ENCODE measurements at places on chromosomes 2 and 18.
A peak's percentile ranks its signal among the peaks of the same experiment; 100 is the strongest.

GRCh38 chr18:52657043-52657805, 317.2 kb downstream of the DCC start:
- no peak for DNase-seq

- no peak for DNase-seq
These were observed 91.9 kb downstream of the PPP1R1C start for GRCh38 chr2:182077448-182078142.

- DNase-seq = no peak
These were observed 104.6 kb downstream of the TPGS2 start for GRCh38 chr18:36724169-36724568.

DNA sequence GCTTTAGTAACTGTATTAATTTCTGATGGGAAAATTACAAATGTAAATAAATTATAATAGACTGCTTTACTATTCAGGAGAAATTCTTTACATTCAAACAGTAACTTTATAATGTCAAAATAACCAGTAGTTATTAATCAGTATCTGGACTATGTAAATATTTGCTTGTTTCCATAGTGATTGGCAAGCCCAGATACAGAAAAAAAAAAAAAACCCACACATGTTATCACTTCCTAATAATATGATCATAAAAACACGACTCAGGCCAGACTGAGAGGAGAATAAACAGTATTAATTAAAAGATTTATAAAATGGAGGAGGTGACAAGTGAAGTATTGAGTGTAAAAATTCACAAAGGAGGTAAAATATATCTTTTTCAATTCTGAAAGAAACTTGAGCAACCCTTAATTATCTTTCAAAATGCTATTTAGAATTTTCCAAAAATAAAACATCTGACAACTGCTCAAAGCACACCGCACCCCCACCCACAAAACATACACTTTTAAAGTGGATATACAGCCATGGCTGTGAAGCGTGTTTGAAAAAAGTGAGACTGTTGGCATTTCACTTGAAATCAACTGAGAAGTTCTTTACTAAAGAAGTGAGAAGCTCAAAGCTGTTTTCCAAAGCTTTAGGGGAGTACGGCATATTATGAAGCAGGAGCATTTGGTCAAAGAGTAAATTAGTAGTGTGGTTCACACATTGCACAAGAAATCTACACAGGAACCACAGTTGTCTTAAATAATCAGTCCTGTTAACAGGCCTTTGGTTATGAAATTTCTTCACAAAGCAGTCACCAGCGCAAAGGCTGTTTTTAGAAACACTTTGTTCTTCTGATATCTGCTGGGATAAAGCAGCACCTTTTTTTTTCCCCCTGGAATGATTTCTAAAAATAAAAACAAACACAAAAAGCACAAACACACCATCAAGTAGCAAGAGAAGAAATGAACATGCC, 475.8 kb downstream of the TXNL1 start:
- DNase-seq = no peak

- no peak for DNase-seq
These were observed 143.3 kb upstream of the ID2 start for GRCh38 chr2:8538531-8538930.

DNA sequence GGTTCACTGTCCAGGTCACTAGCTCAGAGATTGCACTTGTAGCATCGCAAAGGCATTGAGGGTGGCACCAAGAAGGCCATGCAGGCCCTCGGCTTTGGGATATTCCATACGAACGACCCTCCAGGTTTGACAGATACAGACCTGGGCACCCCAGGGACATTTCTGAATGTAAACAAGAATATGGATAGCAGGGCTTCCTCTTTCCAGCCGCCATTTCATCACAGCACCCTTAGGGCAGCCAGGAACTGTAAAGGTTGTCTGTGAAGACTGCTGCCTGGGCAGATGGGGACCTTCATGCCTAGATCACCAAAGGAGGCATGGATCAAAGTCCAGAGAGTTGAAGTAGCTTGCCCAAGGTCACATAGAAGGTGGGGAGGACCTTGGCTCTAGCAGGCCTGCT, 70.5 kb downstream of the ACTR2 start:
- DNase-seq = no peak

DNA sequence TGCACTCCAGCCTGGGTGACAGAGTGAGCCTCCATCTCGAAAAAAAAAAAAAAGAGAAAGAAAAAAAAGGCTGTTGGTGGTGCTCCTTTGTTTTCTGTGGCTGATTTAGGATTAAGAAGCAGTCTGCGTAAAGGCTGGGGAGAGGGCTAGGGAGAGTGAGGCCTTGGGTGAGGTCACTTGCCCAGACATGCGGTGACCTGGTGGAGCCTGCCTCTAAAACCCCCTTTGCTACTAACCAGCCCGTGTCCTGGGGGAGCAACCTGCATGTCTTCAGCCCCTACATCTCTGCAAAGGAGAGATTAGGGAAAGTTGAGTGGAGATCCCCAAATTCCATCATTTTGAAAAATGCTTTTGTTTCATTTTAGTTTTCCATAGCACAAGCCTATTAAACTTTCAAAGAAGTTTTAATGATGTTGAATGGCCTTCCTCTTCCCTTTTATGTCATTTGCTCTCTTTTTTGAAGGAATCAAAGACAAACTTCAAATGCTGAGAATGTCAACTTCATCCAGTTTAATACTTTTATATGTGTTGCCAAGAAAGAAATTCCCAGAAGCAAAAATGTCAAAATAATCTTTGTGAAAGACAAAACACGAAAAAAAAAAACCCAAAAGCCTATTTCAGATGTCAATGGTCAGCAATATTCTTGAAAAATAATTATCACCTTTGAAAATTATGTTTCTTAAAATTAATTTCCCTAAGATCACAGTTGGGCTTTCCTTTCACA, 38.9 kb upstream of the RALBP1 start:
- DNase-seq = peak; percentile 50

- DNase-seq = no peak
These were observed 1313.7 kb upstream of the NRXN1 start for GRCh38 chr2:52345676-52346075.

DNA sequence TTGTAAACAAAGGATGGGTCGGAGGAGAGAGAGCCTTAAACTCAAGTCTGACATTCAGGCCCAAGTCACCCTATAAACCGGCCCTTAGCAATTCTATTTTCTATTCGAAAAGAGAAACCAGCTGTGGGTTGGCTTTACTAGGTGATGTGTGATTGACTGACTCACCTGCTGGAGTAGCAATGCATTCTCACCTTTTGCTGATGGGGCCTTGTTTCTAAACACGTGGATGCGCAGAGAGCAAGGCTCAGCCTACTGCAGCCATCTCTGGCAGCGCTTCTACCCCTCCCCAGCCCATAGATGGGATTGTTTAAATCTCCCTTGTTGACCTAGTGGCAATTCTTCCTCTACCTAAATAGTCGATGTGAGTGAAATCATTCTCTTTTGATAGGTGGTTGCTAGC, 138.5 kb downstream of the MEIS1 start:
- no peak for DNase-seq

DNA sequence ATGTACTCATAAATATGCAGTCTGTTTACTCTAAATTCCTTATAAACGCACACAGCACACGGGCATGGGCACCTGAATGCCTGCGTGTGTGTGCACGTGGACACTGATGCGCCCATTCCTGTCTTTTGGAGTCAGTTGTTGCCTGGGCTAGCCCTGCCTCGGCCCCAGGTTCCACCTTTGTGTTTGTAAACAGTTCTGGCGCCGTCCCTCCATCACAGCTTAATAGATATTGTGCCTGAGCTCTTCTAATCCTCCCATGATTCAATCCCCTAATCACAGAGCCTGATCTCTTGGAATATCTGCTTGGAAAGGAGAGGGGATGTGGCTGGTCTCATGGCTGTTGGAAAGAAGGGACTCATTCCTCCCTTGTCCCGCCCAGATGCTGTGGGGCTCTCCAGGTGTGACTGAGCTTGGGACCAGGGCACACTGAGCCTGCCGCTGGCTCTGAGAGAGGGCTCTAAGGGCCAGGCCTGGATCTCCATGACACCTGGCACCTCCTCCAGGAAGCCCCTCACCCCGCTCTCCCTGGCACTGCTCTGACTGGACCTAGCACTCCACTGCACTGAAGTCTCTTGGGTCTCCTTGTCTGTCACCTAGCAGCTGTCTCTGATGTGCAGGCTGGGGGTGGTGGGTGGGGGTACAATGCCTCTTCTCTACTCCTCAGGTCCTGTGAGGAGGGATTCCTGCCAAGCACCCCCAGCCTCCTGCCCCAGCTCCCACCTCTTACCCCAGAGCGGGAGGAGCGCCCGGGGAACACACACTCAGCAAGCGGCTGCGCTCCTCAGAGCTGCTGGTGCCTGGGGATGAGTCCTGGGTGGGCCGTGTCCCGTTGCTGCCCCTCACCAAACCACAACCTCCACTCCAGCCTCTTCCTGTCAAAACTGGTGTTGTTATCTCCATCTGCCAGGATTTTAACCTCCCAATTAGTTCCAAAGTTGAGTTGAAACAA, 181.3 kb downstream of the INHBB start:
- no peak for DNase-seq

GRCh38 chr2:62379566-62379965, 126.4 kb downstream of the TMEM17 start:
- no peak for DNase-seq

GRCh38 chr2:191122638-191123294, 28.0 kb downstream of the STAT4 start:
- DNase-seq = no peak

- no peak for DNase-seq
These were observed 207.4 kb downstream of the CBLN2 start for GRCh38 chr18:72336786-72337185.

GRCh38 chr2:202193881-202194353, 44.5 kb downstream of the SUMO1 start:
- DNase-seq = no peak

DNA sequence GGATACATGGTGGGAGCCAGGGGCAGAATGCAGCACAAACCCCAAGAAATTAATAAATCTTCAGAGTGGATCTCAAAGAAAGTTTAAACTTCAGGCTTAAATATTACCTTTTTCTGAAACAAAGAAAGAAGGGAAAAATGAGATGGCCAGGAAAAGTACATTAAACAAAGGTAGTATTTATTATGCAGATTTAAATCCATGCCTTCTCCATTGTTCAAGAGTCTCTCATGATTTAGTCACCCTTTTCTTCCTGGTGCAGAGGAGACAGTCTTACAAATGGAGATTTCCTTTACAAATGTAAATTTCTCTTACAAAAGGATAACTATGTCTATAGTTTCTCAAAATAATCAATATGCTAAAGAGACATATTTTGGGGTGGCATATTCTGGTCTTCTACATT, 33.4 kb upstream of the PPM1B start:
- DNase-seq = no peak

DNA sequence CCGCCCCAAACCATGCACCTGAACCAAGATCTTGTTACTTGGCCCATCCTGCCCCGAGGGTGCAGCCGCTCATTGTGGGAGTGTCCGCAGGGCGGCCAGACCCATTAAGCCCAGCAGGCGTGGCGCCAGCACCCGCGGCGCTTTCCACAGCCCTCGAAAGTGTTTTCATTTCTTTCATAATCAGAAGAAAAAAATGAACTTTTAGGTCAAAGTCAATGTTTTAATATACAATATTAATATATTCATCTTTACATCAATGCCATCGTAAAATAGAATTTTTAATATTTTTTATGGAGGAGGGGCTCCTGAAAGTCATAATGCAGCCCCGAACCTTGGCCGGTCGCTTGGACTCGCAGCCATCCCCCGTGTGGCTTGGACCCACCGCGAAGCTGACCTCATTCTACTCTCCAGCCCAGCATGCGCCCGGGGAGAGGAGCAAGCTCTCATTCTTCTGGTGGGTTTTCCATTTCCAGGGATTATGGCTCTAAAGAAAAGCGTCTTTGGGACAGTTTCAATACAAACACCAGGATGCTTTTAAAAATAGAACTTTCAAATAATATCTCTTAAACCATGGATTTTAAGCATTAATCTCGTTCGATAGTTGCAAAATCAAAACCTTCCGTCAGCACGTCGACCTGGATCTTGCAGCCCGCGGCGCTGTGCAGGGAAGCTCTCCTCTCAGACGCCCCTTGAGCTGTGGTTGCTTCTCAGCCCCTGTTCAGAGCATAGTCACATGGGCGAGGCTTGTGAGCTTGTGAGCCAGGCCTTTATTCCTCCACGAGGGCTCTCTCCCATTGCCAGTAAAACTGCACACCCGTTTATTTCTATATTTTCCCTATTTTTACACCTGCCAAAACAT, 17.2 kb upstream of the ASB1 start:
- DNase-seq = no peak

GRCh38 chr2:21890716-21891115, 766.9 kb downstream of the TDRD15 start:
- no peak for DNase-seq

DNA sequence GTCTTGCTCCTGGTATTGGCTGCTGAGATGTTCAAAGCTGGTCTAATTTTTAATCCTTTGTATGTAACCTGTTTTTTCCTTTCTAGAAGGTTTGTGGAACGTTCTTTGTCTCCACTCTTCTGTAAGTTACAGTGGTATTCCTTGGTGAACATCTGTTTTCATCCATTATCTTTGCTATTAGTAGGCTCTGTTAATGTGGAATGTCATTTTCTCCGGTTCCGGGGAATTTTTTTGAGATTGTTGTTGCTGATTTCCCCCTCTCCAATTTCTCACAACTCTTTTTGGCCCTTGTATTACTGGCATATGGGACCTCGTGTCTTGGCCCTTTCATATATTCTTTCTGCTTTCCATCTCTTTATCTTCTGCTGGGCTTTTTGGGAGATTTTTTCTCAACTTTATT, 63.4 kb downstream of the LCLAT1 start:
- no peak for DNase-seq

DNA sequence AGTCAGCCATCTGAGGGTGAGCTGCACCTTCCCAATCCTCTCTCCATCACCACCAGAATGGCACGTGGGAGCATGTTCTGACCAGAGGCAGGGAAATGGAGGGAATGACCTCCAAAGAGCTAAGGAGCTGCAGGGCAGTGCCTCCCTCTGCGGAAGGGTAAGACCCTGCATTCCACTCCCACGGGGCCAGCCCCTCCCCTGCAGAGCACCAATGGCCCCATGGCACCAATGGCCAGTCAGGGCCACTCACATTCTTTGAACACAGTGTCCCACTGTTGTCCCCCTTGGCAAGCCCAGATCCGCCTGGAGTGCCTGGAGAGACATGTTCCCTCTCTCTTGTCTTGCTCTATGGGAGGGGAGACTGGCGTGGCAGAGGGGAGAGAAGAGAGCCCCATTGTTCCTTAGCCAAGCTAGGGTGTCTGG, 164.4 kb downstream of the TNS1 start:
- no peak for DNase-seq

- no peak for DNase-seq
These were observed 132.2 kb downstream of the BIRC6 start for GRCh38 chr2:32489061-32489460.

DNA sequence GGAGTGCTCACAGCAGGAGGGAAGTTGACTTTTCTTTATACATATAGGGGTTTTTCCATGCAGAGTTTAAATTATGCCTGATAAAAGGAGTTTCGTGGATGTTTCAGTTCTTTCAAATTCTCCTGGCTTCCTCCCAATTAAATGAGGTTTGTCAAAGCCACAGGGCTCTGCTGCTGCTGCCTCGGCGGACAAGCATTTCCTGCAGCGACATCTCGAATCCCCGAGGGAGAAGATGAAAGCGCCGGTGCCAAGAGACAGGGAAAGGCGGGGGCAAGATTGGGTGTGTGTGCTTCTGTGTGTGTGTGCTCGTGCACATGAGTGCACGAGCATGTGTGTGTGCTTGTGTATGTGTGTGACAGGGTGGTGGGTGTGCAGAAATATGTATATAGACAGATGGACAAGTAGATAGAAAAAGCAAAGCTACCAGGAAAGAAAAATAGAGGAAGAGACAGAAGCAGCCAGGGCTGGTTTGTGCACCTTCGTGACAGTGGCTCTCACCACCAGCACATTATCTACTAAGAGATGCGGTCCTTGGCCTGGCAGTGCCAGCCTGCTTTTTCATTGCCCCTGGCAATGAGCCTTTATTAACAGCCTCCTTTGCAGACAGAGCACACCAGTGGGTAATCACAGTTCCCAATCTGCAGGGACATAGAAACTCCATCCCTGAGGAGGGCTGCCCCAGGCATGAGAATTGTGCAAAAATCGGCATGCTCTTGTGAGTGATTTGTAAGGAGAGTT, 76.2 kb downstream of the CDK15 start:
- no peak for DNase-seq
